A172 (cell line): ENCODE measurements at places on chromosomes 2 and 18. TPM values are rescaled to one million over a fixed set of nuclear protein-coding genes. Genes with fewer than 3 reads are reported as not detected.

DNA sequence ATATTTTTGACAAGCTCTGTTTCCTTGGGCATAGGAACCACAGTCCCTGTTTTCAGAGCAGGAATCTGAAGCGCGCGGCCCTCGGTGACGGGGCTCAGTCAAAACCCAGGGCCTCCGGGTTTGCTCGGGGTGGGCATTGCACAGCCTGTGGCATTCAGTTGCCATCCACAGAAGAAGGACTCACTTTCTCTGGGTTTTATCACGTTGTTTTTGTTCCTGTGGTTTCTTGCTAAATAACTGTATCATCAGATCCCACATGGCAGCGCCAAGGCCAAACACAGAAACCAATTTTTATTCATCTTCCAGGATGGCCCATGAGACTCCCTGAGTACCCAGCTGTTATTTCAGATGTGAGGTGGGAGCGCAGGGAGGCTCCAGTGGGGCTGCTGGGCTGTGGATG is 35.6 kb downstream of the SGPP2 start:
- no peak for DNase-seq

- DNase-seq = peak; percentile 54
Measured at GRCh38 chr2:50529600-50530218, 502.2 kb downstream of the NRXN1 start.

DNA sequence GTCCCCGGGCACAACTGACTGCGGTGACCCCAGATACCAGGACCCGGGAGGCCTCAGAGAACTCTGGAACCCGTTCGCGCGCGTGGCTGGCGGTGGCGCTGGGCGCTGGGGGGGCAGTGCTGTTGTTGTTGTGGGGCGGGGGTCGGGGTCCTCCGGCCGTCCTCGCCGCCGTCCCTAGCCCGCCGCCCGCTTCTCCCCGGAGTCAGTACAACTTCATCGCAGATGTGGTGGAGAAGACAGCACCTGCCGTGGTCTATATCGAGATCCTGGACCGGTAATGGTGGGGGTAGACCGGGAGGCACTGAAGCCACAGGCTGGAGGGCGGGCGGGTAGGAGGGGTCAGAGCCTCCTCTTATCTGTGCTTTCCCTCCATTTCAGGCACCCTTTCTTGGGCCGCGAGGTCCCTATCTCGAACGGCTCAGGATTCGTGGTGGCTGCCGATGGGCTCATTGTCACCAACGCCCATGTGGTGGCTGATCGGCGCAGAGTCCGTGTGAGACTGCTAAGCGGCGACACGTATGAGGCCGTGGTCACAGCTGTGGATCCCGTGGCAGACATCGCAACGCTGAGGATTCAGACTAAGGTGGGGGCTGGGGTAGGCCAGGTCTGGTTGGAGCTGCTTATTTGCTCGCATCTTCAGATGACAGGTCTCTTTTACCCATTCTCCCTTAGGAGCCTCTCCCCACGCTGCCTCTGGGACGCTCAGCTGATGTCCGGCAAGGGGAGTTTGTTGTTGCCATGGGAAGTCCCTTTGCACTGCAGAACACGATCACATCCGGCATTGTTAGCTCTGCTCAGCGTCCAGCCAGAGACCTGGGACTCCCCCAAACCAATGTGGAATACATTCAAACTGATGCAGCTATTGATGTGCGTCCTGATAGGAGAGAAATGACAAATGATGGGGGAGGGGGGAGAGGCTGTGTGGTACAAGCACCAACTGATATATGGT is 780 bp downstream of the HTRA2 start:
- DNase-seq = peak; percentile 41

- DNase-seq = peak; percentile 52
Measured at GRCh38 chr2:222568865-222569264, 87.0 kb downstream of the FARSB start.

DNA sequence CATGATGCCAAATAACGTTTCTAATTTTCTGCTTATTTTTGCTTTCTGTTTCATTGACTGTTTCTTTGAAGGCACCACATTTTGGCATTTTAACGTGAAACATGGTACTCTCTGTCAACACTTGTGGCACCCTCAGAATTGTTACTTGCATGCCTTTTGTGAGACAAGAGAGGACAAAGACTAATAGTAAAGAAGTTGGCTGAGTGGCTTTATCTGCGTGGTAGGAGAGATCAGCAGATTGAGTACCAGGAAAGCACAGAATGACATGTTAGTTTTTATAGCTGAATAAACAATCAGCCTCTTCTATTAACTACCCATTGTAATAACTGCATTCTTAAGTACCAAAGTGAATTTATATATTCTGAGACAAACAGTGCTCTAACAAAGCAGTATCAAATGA is 8.6 kb downstream of the ZNF638 start:
- DNase-seq = no peak

- no peak for DNase-seq
Measured at GRCh38 chr2:69780921-69781320, 39.0 kb downstream of the ANXA4 start.

- no peak for DNase-seq
Measured at GRCh38 chr2:200736646-200737274, 75.0 kb upstream of the BZW1 start.

DNA sequence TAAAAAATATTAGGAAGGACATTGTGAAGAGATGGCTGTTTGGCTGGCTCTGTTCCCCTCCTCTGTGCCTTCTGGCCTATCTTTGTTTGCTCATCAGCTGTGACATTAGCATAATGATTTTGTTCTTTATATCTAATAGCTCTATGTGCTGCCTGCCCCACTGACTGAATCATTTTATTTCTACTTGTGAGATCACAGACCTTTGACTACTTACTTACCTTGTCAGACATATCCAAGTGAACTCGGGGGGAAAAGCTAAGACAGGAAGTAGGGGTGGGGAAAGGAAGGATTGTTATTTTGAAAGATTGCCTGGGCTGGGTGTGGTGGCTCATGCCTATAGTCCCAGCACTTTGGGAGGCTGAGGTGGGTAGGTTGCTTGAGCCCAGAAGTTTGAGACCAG is 104.2 kb downstream of the ASAP2 start:
- DNase-seq = peak; percentile 80

- no peak for DNase-seq
Measured at GRCh38 chr2:180952082-180952481, 28.3 kb upstream of the UBE2E3 start.

- peak; percentile 87 for DNase-seq
Measured at GRCh38 chr18:13377496-13377895, 158.9 kb downstream of the LDLRAD4 start.

DNA sequence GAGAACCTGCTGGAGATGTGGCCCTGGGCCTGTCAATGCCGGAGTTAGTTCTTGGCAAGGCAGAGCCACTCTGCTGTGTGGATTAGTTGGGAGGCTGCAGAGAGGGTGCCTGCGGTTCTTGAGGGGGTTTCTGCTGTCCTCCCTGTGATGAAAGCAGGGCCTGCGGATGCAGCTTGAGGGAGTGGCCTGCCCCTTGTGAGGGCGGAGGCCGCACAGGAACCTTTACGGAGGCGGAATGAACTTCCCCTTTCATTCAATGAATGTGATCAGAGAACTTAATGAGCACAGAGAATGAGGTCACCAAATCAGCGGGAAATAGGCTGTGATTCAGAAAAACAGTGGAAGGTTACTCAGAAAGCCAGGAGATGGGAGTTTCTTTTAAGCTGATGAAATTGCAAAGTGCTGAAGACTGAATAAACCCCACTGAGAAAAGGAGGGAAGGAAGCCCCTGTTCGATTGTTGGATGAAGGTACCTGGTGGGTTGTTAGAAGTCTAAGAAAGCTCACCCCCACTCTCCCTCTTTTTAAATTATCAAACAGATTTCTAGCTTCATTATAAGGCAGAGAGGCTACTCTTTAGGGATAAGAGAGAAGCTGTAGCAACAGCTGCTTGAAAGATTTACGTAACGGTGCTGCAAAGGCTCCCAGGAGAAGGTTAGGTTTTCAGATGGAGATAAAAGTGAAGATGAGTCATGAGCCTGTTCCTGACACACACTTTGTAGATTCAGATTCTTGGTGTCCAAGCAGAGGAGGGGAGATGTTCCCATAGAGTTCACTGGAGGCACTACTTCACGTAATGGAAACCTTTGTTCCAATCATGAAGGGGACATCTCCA is 47.4 kb downstream of the VWA3B start:
- no peak for DNase-seq

DNA sequence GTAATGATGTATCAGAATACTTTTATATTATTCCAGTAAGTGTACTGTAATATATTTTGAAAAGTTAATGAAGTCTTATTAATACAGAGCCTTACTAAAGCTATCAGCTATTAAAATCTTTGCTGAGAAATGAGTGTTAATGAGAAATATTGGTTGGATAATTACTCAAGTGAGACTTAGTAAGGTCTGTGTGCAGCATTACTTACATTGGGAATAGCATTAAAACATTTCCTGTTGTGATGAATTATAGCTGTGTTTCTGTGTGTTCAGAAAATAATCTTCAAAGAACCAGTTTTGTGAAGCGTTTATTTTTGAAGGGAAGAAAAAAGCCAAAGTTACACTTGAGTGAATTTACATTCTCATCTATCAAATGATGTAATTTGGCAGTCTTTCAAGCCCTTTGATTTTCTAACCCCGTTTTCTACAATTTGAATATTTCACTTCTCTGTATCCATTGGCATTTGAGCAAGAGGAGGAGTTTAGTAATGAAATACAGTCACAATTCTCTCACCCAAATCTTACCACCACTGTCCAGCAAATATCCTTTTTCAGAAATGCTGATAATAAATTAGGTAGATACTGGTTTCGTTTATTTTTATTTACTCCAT is 123.5 kb upstream of the BOD1L2 start:
- no peak for DNase-seq

DNA sequence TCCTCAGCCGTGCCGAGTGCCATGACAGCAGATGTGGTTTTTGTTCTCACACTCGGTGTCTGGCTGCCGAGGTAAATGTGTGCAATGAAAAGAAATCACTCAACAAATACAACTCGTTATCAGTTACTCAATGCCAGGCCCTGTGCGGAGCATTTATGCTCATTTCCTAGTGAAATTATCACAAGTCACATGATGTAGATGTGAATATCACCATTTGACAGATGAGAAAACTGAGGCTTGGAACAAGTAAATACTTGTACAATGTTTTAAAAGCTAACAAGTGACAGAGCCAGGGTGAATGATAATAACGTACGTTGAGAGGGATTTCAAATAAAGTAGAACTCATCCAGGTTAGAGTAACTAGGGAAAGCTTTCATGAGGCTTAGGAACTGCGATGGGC is 174.7 kb downstream of the EIPR1 start:
- no peak for DNase-seq

DNA sequence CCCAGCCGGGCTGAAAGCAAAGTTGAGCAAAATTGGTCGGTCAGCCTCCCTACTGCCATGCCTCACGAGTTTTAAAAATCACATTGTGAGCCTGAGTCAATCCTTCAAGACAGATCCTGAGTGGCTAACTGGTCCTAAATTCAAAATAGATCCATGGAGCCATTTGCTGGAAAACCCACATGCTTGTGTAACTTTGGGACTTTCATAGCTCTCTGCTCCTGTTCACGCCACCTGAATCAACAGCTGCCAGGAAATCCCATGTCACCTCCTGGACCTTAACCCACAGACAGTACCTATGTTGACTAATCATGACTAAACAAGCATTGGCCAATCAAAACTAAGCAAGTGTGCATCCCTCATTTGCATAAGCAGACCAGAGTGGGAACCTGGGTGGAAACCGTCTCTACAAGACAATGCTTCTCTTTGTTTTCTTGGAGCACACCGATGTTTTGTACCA is 42.8 kb upstream of the LDLRAD4 start:
- DNase-seq = peak; percentile 24

DNA sequence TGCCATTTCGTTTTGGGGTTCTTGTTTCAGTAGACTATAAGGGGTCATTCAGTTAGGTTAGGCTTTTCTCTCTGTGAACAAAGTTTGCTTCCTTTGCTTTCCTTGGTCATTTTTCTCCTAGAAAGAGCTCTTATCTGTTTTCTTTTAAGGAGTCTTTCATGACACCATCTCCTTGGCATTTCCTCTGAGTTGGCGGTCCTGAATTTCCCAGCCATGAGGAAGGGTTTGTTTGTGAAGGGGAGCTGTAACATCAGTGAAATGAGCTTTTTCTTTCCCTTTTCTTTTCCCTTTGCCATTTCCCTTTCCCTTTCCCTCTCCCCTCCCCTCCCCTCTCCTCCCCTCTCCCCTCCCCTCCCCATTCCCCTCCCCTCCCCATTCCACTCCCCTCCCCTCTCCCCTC is 61.7 kb downstream of the MAP4K4 start:
- DNase-seq = peak; percentile 91

DNA sequence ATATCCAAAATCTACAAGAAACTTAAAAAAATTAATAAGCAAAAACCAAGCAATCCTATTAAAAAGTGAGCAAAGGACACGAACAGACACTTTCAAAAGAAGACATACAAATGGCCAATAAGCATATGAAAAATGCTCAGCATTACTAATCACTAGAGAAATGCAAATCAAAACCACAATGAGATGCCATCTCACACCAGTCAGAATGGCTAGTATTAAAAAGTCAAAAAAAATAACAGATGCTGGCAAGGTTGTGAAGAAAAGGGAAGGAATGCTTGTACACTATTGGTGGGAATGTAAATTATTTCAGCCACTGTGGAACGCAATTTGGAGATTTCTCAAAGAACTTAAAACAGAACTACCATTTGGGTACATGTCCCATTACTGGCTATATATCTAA is 128.8 kb upstream of the SESTD1 start:
- no peak for DNase-seq

GRCh38 chr2:17626986-17627385 is 86.5 kb downstream of the VSNL1 start:
- no peak for DNase-seq

- no peak for DNase-seq
Measured at GRCh38 chr2:161135951-161136593, 24.2 kb upstream of the TANK start.

GRCh38 chr2:106551417-106552130 is 64.4 kb downstream of the CD8B2 start:
- no peak for DNase-seq

GRCh38 chr2:194545978-194546377 is 1111.0 kb upstream of the SLC39A10 start:
- DNase-seq = peak; percentile 18

DNA sequence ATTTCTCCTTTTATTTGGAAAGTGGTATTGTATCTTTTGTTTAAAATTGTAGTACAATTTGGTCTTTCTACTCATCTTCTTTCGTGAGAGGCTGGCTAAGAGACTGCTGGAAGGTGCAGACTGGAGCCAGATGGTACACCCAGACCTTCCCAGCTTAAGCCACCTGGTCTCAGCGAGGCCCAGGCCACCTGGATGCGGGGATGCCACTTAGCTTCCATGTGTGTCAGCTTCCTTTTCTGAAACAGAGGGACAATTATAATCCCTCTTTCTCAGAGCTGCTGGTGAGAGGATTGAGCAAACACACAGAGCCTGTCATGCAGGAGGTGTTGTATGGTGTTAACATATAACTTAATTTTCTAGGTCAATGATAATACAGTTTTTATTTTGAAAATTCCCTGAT is 17.4 kb downstream of the FARP2 start:
- DNase-seq = no peak

APLF gene
- total RNA-seq = 3.7 and 6.8 TPM in 2 replicates

ITGB6 gene
- 0.29 and 1.00 TPM in 2 replicates for total RNA-seq

TWIST2 gene
- total RNA-seq = 32.3 and 38.8 TPM in 2 replicates

SCG2 gene
- total RNA-seq = 1.7 and 2.2 TPM in 2 replicates

NETO1 gene
- 19.6 and 27.4 TPM in 2 replicates for total RNA-seq

LRRC30 gene
- not detected in 2 replicates for total RNA-seq

FAM110C gene
- not detected in 2 replicates for total RNA-seq

GPR75 gene
- 0.81 and 1.3 TPM in 2 replicates for total RNA-seq

CCDC74B gene
- 52.8 and 60.1 TPM in 2 replicates for total RNA-seq

GRHL1 gene
- 0.57 and 3.8 TPM in 2 replicates for total RNA-seq

SPATS2L gene
- total RNA-seq = 150 and 154 TPM in 2 replicates

SKOR2 gene
- total RNA-seq = not detected in 2 replicates

CTAGE1 gene
- total RNA-seq = not detected in 2 replicates

MC4R gene
- 2.7 and 3.9 TPM in 2 replicates for total RNA-seq

UGT1A4 gene
- total RNA-seq = not detected in 2 replicates

PIEZO2 gene
- 1.8 and 2.5 TPM in 2 replicates for total RNA-seq

CNTNAP5 gene
- not detected in 2 replicates for total RNA-seq

GDF7 gene
- 0.10 and 0.24 TPM in 2 replicates for total RNA-seq
